ENCODE measurements at places on chromosomes 7 and 10.

DNA sequence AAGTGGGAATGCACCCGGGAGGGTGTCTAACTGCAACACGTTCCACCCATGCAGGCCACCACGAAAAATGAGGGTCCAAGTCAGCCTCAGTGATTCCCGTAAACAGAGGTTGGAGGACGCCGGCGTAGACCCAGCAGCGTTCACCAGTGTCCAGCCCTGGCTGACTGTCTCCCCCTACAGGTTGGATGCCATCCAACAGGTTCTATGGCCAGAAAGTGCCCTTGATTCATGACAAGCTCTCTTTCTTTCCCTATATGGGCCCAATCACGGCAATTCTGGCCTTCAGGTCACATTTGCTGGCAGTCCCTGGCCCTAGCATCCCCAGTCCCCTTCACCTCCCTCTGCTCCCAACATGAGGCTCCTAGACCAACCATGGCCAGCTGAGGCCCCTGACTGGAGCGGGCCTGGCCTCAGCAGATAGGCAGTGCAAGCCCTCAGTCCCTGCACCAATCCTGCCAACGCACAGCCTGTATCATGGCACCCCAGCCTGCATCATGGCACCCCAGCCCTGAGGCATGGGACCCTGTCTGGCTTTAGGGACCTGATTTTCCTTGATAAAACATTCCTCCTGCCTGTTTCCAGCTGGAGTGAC is 227.4 kb downstream of the GRID1 start:
- DNase-seq = no peak

- DNase-seq = no peak
Measured at GRCh38 chr10:95474228-95475002, 86.8 kb downstream of the SORBS1 start.

DNA sequence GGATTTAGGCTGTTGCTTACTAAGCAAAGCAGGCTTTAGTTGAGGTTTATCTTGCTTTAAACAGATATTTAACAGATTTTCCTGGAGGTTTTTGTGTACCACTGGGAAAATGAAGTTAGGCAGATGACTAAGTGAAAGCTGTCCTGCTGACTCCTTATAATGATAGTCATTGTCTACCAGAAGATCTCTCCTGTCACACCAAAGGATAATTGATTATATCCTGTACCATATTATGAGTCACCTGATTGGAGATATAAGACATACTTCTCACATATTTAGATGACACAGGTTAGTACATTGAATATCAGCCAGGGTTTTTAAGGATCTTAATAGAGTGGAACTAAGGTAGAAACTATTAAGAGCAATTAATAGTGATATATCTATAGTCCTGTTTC is 68.4 kb downstream of the PTEN start:
- DNase-seq = no peak

DNA sequence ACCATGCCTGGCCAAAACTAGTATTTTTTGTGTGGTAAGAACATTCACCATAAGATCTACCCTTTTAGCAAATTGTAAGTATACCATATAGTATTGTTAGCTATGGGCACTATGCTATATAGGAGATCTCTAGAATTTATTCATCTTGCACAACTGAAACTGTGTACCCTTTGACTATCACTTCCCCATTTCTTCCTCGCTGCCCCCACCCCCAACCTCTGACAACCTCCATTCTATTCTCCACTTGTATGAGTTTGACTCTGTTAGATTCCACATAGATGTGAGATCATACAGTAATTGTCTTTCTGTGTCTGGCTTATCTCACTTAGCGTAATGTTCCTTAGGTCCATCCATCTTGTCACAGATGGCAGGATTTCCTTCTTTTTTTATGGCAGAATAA is 3.6 kb downstream of the CASP7 start:
- DNase-seq = no peak

- DNase-seq = no peak
Measured at GRCh38 chr10:113015201-113015600, 65.2 kb downstream of the TCF7L2 start.

DNA sequence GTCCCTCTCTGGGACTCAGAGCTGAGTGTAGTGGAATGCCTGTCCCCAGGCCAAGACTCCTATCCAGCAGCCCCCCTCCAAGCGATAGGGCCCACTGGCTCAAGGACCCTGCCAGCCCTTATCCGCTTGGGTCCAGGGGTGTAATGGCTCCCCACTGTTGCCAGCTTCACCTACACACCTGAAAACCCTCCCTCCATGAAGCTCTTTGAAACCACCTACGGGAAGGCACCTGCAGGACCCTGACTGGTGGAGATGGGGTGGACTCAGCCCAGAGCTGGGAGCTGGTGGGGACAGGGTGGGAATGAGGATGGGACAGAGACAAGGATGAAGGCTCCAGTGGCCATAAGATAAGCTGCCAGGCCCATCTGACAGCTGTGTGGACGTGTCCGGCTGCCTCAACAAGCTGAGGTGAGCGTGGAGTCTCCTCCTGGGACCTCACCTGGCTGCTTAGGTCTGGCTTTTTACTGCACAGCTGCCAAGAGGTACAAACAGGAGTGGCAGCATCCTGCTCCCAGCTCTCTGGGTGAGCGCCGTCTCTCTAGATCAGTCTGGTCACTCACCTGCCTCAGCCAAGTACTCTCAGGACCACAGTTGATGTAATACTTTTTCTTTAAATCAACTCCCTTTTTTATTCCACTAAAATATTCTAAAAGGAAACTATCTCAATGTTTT is 41.9 kb downstream of the DRGX start:
- no peak for DNase-seq

DNA sequence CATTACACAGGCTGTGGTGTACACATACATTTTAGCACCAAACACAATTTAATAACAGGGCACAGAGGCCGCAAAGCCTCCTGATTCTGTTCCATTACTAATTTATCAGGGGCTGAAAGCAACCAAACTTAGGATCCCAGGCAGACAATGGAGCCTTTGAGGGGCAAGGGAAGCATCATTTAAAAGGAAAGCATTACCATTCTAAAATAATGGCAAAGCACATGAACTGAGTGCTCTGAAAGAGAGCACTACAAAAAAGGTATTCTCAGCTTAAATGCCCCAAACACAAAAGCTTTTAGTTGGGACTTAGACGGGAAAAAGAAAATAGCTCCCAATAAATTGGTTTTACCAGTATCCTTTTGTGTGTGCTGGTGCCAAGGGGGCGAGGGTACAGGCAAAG is 282.0 kb upstream of the ETV1 start:
- DNase-seq = no peak

DNA sequence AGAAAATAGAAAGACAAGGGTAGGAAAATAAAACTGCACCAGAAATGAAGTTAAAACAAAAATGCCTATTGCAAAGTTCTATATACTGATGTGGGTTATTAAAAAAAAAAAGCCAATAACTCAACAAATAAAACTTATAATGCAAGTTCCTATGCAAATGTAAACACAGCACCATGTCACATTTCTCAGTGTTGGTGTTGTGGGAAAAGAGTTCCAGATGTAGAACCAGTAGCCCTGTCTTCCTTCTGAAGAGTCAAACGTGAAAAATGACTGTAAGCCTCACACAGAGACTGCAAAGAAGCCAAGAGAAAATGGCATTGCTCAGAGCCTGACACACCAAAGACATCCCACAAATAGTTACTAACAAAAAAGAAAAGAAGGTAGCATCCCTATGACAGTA is 10.1 kb downstream of the PON2 start:
- DNase-seq = no peak

DNA sequence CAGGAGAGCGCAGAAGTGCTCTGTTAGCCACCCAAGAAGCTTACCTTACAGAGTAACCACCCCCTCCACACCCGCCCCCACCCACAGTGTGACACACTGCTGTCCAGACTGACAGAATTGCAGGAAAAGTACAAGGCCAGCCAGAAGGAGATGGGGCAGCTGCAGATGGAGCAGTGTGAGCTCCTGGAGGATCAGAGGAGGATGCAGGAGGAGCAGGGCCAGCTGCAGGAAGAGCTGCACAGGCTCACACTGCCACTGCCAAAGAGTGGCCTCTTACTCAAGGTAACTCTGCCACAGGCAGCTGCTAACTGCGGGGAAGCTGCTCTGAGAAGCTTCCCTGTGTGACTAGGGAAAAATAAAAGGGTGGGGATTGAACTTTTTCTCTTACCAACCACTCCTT is 17.6 kb downstream of the CCDC136 start:
- no peak for DNase-seq

- no peak for DNase-seq
Measured at GRCh38 chr7:39808796-39809481, 141.1 kb upstream of the CDK13 start.

GRCh38 chr7:31465285-31465684 is 48.6 kb upstream of the ITPRID1 start:
- DNase-seq = no peak

DNA sequence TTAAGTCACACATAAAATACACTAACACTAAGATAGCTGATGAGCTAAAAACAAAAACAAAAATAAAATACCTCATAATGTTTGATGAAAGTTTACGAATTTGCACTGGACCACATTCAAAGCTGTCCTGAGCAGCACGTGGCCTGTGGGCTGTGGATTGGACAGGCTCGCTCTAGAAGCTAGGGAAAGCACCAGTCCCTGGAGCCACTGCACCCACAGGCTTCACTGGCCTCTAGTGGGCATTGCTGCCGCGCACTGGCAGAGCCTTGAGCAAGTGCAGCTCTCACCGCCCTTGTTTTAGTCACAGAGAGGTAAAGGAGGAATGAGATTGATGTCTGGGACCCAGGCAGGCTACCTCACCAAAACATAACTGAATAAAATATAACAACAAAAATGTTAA is 67.6 kb downstream of the PAX2 start:
- no peak for DNase-seq

GRCh38 chr7:22292531-22292930 is 64.4 kb downstream of the RAPGEF5 start:
- no peak for DNase-seq

GRCh38 chr7:139431459-139431858 is 52.0 kb downstream of the KLRG2 start:
- DNase-seq = no peak

DNA sequence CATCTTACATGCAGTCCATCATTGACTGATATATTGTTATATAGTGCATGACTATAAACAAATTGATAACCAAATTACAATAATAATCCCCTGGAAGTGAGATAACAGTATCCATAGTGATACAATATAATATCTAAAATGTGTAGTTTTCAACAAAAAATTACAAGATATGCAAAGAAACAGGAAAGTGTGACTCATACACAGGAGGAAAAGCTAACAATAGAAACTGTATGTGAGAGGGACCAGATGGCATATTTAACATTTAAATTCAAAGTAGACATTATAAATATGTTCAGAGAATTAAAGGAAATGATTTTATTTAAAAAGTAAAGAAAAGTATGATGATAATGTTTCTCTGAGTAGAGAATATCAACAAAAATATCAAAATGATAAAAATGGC is 8.0 kb downstream of the OR9A2 start:
- DNase-seq = no peak

- DNase-seq = no peak
Measured at GRCh38 chr10:67818323-67818722, 19.7 kb downstream of the DNAJC12 start.

- DNase-seq = no peak
Measured at GRCh38 chr10:5402798-5403197, 1.8 kb downstream of the TUBAL3 start.

GRCh38 chr7:20593501-20593900 is 22.0 kb upstream of the ABCB5 start:
- DNase-seq = no peak

- no peak for DNase-seq
Measured at GRCh38 chr7:128108641-128109423, 77.6 kb upstream of the LRRC4 start.

DNA sequence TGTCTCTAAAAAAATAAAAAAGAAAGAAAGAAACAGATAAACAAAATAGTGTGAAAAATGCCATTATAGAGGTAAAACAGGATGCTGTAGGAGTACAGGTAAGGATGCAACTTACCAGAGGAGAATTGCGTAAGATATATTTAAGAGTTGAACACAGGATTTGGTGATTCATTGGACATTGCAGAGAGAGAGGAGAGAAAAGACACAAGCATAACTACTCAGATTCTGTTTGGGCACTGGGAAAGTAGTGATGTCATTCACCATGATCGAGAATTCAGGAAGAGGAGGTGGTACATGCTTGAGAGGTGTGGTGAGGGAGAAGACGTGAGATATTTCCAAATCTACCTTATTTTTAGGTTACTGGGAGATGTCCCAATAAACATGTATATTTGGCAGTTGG is 97.6 kb downstream of the AASS start:
- DNase-seq = no peak

DNA sequence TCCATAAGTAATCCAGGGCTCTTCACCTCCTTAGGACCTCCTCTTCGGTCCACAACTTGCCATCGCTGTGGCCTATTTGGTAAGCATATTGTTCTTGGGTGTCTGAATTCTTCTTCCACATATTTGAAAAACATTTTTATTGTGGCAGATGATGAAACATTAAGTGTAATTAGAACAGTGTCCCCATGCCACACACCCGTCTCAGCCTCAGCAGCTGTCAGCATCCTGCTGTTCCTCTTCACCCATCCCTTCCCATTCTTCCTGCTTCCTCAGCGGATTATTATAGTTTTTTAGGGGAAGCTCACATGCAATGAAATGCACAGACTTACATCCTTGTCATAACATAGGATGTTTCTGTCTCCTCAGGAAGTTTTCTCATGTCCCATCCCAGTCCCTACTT is 20.1 kb downstream of the TDRD1 start:
- DNase-seq = no peak

GRCh38 chr10:113232928-113233511 is 283.0 kb downstream of the TCF7L2 start:
- DNase-seq = no peak

- no peak for DNase-seq
Measured at GRCh38 chr10:126421756-126422256, 33.5 kb upstream of the ADAM12 start.

- no peak for DNase-seq
Measured at GRCh38 chr10:61752111-61753011, 89.6 kb downstream of the CABCOCO1 start.

DNA sequence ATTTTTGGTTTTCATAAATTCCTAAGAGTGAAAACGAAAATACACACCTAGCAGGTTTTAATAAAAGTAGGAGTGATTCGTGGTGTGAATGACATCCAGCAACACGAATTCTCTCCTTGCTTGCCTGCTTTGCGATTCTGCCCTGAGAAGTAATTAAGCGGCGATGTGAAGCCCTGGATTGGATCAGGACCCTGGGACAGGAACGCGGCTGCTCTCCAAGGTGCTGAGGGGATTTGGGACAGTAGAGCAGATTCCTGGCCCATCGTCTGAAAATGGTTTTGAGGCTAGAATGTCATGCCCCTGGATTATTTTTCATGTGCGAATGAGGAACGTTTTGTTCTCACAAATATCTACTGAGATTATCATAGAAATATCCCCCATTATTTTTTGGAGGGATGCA is 7.8 kb downstream of the NPS start:
- DNase-seq = no peak

DNA sequence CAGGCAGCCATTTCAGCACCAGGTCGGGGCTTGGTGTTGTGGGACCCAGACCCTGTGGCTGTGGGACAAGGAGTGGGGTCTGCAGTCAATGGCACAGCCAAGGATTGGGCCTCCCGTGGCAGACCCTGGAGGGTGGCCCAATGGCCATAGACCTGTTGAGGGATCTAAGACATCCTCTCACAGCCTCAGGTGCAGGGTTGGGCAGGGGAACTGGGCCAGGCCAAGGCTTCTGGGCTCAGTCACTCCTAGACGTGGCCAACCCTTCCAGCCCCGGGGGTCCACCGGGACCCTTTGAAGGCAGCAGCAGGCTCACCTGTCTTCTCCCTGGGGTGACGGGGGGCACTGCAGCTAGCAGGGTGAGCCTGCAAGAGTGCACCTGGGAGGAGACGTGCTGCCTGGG is 45.7 kb upstream of the DPYSL4 start:
- DNase-seq = no peak

- DNase-seq = no peak
Measured at GRCh38 chr10:24465891-24466818, 257.2 kb downstream of the KIAA1217 start.
